ENCODE measurements at places on chromosomes 1 and 21.

GRCh38 chr1:191022856-191023255 lies 545.2 kb upstream of the BRINP3 start:
- no peak for DNase-seq

DNA sequence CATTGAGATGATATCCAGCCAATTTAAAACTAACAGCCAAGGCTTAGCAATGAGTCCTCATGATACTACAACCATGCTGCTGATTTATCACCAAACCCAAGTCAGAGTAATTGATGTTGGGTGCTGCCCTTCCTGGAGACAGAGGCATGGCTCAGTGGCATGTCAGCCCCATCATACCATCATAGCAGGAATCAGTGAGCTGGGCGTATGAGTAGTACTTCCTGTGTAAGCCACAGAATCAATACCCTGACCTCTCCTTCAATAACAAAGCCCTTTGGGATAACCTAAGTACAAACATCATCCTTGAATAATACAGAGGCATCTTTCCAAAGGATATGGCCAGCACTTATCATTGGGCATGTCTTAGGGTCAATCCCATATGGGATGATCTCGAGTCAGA lies 3.0 kb upstream of the LCE1E start:
- no peak for DNase-seq

GRCh38 chr21:30340714-30341573 lies 3.5 kb upstream of the KRTAP27-1 start:
- no peak for DNase-seq

GRCh38 chr1:215744419-215744818 lies 177.3 kb downstream of the KCTD3 start:
- no peak for DNase-seq

DNA sequence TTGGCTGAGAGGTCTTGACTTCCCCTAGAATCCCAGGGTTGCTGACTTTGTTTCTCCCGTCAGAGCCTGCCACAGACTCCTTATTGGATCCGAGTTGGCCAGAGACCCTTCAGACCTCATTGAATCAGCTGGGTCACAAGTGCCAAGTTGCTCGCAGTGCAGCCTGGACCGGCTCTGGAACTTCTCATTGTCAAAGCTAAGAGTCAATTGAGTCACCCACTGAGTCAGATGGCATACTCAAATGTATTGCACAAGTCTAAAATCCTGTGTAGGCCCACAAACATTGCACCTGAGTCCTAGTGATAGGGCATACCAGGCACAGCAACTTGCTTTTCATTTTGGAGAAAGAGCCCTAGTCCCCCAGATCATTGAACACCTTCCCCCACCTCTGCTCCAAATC lies 20.4 kb upstream of the SCAF4 start:
- DNase-seq: no peak

DNA sequence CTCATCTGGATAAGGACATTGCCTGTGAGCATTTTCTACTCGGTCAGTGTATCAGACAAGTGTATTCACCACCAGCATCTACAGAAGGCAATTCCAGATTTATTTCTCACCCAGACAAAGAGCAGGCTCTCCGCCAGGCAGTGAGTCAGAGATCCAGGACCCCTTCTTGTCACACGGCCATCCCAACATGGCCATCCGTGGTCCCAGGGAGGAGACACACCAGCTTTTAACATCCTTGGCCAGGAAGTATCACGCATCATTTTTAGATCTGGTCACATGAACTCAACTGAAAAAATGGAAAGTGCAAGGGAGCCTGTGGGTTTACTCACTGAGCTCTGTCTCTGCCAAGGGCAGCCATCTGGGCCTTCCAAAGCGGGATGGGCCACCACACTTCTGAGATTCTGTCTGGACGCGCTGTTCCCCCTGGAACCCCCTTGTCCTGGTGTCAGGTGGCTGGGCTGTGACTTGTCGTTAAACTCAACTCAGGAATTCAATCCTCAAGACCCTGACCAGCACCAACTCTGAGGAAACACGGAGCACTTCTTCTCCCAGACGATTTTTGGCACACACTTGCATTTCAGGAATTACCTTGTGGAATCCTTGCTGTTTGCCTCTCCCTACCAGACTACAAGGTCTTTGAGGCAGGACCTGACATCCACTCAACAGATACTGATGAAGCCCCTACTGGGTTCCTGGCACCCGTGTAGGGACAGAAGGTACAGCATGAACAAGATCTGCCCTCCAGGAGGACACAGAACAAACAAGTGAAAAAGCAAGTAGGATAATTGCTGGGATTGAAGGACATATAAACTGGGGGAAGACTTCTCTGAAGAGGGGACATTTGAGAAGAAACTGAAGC lies 21.6 kb upstream of the CCSAP start:
- no peak for DNase-seq

DNA sequence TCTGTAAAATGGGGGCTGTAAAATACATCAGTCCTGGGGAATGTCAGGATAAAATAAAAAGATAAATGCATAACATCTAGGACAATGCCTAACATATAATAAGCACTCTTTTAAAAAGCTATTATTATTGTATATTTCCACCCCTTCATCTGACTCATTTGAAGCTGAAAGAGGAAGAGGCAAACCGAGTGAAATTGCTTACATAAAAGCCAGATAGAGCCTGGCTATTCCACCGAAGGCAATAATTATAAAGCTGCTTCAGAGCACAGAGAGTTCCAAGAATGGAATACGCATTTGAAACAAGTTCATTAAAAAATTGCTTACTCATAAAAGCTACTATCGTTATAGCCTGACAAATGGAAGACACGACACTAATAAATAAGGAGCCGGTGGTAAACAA lies 186.1 kb upstream of the CAMK1G start:
- no peak for DNase-seq

- no peak for DNase-seq
Observed at GRCh38 chr1:151210830-151211229, 12.5 kb downstream of the PIP5K1A start.

DNA sequence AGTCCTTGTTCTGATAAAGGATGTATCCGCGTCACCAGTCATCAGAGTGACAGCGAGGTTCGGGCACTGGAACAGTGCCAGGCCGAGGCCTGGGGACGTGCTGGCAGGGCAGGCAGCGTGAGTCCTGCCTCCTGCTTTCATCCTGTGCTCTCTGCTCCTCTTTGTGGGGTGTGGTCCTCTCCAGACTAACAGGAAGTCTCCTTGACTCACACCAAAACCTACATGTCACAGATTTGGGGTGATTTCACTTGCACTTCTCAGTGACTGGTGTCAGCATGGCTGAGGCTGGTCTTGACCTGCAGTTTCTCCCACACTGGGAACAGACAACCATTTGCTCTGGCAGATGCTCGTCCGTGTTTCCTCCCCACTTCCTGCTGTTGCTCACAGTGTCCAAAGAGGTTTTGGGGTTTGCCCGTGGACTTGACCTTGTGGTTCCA lies 8.8 kb upstream of the NLRP3 start:
- peak; percentile 77 for DNase-seq

DNA sequence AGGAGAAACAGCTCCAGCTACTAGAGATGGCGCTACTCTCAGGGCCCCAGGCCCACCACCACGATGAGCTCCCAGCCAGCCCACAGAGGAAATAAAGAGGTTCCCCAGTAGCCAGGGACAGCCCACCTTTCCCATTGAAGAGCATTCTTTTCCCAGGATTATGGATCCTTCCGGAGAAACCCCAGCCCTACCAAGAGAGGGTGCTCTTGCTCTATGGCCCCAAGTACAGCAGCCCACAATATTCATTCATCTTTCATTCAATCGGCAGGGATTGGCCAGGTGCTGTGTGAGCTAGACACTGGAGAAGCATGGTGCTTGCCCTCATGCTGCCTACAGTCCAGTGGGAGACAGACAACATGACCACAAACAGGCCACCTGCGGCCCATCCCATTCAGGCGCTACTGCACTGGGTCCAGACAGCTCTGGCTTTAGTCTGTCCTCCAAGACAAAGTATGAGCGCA lies 29.9 kb downstream of the PMVK start:
- DNase-seq: no peak

GRCh38 chr1:56553046-56553445 lies 26.3 kb downstream of the PLPP3 start:
- no peak for DNase-seq

GRCh38 chr1:60066001-60066400 lies 7.6 kb downstream of the C1orf87 start:
- DNase-seq: no peak

DNA sequence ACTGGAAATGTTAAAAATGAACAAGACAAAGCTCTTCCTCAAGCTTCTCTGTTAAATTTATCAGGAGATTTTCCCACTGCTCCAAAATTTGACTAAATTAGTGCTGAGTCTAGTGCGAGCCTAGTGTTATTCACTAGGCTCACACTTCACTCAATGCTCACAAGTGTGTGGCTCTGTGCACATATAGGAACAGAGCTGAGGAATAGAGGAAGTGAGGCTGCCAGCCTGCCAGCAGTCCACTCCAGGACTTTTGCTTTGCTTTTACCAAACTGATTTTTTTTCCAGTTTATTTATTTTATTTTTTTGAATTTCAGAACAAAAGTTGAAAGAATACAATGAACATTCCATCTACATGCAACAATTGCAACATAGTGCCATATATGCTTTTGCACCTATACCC lies 87.2 kb downstream of the VAV3 start:
- no peak for DNase-seq

- no peak for DNase-seq
Observed at GRCh38 chr21:39161064-39161463, 22.2 kb downstream of the PSMG1 start.

DNA sequence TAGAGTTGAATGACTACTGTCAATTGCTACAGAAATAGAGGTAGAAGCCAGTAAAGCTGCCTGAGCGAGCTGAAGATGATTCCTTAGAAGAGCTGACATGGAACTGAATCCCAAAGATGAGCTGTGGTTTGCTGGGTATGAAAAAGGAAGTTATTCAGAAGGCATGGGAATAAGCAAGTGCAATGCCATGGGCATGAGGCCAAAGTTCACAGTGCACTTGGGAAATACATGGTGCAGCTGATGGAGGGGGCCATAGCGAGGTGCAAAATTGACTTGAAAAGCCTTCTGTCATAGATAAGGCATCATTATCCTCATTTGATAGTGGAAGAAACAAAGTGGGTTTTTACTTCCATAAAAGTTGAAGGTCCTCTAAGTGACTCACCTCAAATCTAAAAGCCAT lies 88.6 kb downstream of the NEK7 start:
- no peak for DNase-seq

- no peak for DNase-seq
Observed at GRCh38 chr1:58874757-58875755, 91.2 kb upstream of the JUN start.

- DNase-seq: no peak
Observed at GRCh38 chr1:225987491-225988316, 11.4 kb downstream of the SDE2 start.

- no peak for DNase-seq
Observed at GRCh38 chr1:58928514-58928913, 144.7 kb upstream of the JUN start.

DNA sequence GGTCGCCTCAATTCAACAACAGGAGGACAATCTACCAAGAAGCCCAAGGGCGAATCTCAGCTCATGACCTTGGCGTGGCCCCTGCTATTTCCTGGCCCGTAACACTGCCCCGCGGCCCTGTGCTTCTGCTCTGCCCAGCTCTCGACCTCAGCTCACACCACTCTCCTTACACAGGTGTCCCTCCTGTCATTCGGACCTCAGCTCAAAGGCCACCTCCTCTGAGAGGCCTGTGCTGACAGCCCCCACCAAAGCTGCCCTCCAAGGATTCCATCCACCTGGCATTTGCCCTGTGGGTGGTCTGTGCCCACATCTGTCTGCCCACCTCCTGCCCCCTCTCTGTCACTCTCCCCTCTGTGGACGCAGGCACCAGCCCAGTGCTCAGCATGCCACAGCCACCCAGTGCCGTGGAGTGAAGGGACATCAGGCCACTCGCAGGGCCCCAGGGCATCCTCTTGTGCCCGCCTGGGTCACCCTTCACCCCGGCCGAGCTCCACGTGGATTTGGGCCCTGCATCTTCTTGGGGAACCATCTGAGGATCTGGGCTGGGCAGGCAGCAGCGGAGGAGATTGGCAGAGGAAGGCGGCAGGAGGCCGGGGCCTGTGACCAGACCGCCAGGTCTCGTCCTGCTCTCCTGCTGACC lies 70.3 kb downstream of the DHRS3 start:
- DNase-seq: no peak

DNA sequence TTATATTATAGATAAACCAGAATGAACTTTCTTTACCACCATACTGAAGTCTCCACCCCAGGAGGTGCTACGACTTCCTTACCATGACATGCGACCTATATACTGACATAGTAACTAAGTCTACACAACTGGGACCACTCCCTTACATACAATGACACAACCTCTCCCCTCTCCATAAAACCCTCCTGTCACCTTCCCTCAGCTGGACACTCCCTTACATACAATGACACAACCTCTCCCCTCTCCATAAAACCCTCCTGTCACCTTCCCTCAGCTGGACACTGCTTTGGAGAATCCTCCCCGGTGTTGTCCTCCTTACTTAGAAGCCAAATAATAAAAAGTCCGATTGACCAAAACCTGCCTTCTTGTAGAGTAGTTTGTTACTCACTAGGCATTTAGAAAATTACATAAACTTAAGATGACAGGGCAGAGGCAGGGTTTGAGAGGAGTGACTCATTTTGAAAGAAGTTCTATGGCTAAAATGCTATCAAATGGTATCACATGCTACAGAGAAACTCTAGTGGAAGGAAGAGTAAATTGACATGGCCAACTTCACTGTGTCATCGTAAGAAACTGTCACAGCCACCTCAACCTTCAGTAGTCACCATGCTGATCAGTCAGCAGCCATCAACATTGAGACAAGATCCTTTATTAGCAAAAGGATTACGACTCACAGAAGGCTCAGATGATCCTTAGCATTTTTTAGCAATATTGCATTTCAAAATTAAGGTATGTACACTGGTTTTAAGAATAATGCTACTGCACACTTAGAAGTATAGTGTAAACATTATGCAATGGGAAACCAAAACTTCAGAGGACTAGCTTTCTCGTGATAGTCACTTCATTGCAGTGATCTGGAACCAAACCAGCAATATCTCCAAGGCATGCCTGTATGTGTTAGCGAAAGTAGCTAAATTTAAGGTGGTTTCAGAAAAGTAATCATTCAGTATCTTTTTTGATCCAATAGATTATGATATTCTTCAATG lies 56.4 kb downstream of the AHCTF1 start:
- no peak for DNase-seq

DNA sequence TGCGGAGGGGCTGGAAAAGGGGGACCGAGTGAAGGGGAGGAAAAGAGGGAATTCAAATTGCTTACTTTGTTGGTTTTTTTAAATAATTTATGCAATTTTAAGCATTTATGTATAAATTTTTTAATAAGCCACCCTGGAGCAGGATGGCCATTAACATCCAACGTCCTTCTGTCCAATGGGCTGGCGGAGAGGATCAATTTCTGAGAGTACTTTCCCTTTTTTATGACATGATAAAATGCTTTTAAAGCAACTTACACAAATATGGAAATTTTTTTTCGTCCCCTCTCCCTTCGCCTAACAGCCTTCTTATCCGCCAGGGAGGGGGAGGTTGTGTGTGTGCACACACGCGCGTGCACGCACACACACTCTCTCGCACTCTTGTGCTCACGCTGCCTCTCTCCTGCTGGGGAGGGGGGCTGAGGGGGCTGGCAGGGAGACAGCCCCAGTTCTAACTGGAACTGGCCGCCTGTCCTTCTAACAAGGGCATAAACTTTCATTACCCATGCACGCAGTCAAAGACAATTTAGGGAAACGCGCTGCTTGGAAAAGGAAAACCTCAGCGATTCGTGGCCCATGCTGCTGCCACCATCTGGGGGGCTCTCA lies 123.2 kb downstream of the CASZ1 start:
- DNase-seq: no peak

GRCh38 chr1:94840808-94841207 lies 20.7 kb downstream of the SLC44A3 start:
- no peak for DNase-seq

GRCh38 chr1:185427264-185427663 lies 110.2 kb upstream of the IVNS1ABP start:
- DNase-seq: no peak

Data from CD8-positive, alpha-beta T cell (primary cell).